Esophagus muscularis mucosa (tissue), 4 donors: ENCODE measurements at places on chromosomes 7 and 10. TPM values are rescaled to one million over a fixed set of nuclear protein-coding genes. Genes with fewer than 3 reads are reported as not detected.

The OR2A5 gene
- total RNA-seq = not detected

DNA sequence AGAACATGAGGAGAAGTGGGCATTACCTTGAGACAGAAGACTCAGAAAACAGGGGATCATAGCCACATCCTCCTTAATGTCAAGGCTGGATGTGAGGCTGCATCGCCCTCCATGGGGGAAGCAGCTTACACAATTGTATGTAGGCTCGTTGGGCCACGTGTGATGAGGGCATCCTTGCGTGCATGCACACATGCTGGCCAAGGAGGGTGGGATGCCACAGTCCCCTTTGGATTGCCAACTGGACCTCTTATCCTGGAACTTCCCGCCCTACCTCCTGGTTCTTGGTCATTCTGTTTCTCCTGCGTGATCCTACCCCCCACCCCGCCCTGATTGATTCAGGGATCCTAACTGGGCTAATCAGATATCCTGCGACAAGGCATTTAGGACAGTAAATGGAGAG lies 102.0 kb downstream of the PRKAG2 start:
- H3K27me3 ChIP-seq = no peaks in the 10 kb centered on the region
- no peak overlapping the region for H3K4me3 ChIP-seq
- H3K27ac ChIP-seq = no peak overlapping the region

- H3K36me3 ChIP-seq = no peaks in the 10 kb centered on the region
- H3K27ac ChIP-seq = no peak overlapping the region
- H3K27me3 ChIP-seq = no peaks in the 10 kb centered on the region
- no peak overlapping the region for H3K4me3 ChIP-seq
- no peak for DNase-seq
- H3K4me1 ChIP-seq = peaks cover 6% of the 10 kb centered on the region
Observed at GRCh38 chr10:60542657-60543056, 153.0 kb upstream of the ANK3 start.

GRCh38 chr10:27741173-27742091 lies 4.2 kb downstream of the MKX start:
- H3K4me3 ChIP-seq = peak overlapping the region; percentile 71
- peaks cover 61% of the 10 kb centered on the region for H3K4me1 ChIP-seq
- peak overlapping the region; percentile 91 for H3K27ac ChIP-seq
